ENCODE measurements at places on chromosomes 2 and 18.

DNA sequence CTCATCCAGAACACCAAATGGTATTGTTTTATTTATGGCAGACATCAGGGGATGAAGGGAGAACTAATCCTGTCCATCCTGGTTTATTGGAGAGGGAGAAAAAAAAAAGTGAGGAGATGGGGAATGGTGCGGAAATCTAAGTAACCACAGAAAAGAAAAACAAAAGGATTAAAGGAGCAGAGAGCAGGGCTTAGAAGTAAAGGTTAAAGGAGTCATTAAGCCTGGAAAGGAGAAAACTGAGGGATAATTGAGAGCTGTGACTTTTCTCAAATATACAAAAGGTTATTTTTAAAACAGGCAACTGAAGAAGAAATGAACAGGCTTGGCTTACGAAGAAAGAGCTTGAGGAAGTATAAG, 127.2 kb upstream of the PPP1CB start:
- no peak for DNase-seq

DNA sequence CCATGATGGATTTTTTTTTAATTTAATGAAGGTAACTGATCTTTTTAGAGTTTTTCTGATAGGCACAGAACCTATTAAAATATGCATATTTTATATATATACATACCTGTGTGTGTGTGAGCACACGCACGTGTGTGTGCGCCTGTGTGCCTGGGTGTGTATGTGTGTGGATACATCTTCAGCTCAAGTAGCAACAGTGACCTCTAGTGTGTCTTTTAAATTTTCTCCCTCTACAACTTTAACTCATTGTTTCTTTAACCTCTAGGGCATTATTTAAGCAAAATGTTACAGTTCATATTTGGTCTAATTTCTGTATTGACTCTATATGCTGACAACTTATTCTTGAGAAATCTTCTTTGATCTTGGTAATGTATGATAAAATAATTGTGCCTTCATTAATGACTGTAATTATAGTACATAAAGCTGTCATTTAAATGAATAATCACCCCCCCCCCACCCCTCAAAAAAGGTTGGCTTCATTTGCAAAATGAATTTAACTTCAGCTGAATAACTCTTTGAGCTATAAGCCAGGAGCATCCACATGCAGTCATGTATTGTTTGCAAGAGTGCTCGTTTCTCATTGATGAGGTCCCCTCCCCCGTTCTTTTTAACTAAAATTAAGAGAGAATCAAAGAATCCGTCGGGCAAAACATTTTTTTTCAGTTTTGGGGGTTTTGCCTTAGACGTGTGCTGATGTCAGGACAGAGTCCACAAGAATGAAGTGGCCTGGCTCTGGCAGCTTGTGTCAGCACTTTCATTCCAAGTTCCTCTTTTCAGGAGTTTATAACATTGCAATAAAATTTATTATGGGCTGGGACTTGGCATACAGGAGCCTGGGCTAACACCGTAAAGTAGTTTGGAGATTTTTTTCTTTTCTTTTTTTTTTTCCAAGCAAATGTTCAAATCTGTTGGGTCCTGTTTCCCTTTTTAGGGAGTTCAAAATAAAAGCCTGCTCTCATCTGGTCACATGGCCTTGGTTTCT, 80.0 kb downstream of the ETAA1 start:
- no peak for DNase-seq

DNA sequence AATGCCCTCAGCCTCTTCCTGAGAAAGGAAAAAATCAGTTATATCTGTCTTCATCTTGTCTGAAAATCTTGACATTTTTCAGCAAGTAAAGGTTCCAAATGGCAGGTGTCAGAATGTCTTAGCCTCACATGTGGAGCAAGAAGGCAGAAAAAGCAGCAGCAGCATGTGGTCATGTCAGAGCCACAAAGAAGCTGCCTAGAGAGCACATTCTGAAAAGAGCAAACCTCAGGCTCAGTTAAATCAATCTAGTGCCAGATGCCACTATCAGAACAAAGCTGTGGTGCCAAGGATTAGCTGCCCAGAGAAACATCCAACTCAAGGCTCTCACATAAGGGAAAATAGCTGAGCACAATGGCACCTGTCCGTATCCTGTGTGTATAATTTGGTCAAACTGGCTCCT, 105.9 kb downstream of the SRBD1 start:
- no peak for DNase-seq

DNA sequence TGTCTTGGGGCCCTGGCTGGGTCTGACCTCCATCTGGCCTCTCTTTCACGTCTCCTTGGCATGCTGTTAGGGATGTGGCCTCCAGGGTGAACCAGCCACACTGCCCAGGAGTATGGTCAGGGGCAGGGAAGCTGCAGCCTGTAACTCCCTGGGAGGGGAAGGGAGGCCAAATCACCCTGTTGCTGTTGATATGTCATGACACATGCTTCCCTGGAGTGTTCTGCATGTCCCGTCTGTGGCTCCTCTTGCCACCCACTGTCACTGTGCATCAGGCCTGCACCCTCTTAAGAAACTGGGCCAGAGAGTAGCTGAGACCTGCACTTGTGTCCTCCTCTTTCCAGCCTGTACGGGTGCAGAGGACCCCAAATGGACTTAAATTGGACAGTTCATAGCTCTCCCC, 221.3 kb downstream of the FHOD3 start:
- DNase-seq: no peak

- DNase-seq: no peak
Measured at GRCh38 chr2:51959696-51960095, 927.8 kb upstream of the NRXN1 start.

DNA sequence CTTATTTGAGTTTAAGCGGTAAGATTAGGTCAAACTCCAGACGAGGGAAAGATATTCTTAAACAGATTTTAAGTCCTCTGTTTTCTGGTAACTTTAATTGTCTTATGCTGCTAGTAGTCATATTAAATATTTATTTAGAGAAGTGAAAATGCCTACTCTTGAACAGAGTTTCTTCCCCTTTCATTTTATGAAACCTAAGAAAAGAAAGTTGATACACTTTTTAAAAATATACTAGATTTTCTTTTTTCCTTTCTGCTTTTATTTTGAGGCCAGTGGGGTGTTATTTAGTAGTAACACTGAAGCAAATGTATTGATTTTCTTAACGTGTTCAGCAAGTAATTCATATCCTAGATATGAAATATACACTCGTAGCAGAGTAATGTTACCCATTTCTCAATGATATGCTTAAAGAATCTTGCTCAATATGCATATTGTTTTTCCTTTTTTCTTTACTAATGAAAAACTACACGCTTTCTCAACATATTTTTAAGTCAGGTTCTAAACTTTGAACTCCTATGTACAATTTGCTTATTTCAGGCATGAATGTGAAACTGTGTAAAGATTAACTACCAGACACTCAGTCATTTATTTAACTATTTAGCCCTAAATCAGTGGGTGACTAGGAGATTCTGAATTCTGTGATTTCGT, 691 bp downstream of the KYNU start:
- DNase-seq: no peak
